Astrocyte of the spinal cord (primary cell): ENCODE measurements at places on chromosomes 5 and 9.

DNA sequence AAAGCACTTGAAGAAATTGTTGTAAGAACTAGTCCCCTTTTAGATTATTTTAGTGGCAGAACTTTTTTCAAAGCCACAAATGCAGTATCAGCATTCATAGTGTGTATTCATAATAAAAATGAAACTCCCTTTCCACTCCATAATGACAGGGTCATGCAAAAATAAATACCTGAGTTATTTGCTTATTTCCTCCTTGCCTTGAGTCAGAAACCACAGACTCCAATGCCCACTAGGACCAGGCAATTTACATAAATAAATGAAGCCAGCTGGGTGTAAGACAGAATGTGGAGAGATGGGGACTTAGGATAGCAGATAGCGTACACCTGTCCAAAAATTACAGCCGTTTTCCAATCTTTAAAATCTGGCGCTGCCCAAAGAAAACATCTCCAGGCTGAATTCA, 417.8 kb downstream of the TMEM161B start:
- peak; percentile 9 for DNase-seq

DNA sequence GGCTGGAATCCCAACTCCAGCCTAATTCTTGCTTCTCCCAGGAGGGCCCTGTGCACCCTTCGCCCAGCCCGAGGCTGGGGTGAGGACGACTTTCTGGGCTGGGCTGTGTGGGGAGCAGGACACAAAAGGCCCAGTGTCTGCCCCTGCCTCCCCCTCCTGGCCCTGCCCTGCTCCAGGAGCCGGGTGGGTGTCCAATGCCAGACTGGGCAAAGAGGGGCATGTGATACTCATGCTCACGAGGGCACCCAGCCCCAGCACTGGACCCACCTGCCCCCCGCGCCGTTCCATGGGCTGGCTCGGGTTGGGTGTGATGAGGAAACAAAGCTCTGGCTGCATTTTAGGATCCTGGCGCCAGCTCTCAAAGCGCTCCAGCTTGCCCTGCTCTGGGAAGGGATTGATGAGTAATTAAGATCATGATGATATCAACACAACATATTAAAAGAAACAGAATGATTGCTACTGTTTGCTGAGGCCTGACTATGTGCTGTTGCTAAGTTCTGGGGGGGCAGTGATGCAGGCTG, 30.7 kb downstream of the LHX2 start:
- DNase-seq = no peak

- no peak for DNase-seq
Measured at GRCh38 chr9:124257844-124258606, at the start of gene NEK6. NEK6 (plus strand) TSS chr9:124257949; CDS start chr9:124301965, 44,016 bp downstream.

- no peak for DNase-seq
Measured at GRCh38 chr9:34335376-34335775, 6.0 kb downstream of the NUDT2 start.

GRCh38 chr5:38807570-38808483, 38.0 kb upstream of the OSMR start:
- DNase-seq = peak; percentile 59

DNA sequence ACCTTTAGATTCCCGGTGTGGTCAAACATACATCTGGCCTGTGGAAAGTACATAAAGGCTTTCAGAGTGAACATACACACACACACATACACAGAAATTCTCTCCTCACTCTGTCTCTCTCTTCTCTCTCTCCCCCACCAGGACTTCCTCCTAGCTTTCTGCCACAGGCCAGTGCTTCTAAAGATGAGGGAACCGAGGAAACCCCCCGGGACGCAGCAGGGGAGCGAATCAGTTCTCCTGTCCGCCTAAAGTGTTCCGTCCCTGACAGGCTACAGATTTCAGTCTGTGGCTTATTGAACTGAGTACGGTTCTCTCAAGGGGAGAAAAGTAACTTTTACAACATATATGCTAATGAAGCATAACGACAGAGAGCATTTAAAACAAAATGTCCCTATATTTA, 75.8 kb downstream of the MED27 start:
- DNase-seq = no peak

GRCh38 chr9:107933516-107933915, 443.9 kb upstream of the KLF4 start:
- no peak for DNase-seq
